ENCODE measurements at places on chromosomes 1 and 21. TPM values are rescaled to one million over a fixed set of nuclear protein-coding genes. Genes with fewer than 3 reads are reported as not detected.

Gene LRRN2
- 32.5 TPM for total RNA-seq

DNA sequence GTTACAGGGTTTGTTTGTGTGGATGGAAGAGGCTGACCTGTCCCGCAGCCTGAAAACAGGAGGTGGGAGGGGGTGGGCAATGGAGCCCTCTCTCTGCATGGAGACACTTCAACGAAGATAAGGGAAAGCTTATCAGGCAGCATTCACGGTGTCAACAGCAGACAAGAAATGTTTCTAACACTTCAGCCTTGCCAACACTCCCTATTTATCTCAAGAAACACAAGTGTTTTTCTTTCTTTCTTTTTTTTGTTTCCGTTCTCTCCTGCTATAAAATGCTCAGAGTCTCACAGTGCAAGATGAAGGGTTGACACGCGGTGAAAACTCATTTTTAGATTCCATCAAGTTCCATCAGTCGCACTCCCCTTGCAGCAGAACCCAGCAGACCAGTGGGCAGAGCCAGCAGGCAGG lies 594.4 kb downstream of the MATN1 start:
- no peak for DNase-seq

GRCh38 chr1:227917081-227917950 lies 30.4 kb downstream of the WNT9A start:
- DNase-seq: peak; percentile 66

- no peak for DNase-seq
Measured at GRCh38 chr1:28144203-28145135, 32.0 kb downstream of the PTAFR start.

DNA sequence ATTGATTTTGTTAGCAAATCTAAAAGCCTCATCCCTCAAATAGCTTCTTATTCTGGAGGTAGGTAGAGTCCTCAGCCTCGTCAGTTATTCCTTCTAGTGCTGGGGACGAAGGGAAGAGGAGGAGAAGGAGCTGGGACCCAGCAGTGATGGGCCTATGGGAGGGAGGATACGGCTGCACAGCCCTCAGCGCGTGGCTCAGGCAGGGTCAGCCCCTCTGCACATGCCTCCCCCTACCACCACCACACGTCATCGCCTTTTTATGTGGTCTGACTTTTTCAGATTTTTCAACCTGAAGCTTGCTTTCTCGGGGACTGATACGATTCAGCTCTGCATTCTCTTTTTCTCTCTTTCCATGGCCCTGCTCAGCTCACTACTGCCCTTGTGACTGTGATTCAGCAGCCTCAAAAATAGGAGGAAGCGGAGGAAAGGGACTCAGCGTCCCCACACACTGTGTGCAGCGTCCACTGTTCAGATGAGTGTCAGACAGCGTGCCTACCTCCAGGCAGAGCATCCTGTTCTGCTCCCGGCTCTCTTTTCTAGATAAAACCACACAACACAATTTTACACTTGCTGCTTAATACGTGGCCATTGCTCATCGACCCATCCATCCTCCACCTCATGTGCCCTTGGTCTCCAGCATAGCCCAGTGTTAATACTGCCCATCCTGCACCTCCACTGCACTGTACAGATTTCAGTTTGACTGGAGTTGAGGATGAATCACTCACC lies 827 bp downstream of the OR2B11 start:
- peak; percentile 45 for DNase-seq

- DNase-seq: peak; percentile 69
Measured at GRCh38 chr1:177256153-177257075, 85.7 kb downstream of the BRINP2 start.
